ENCODE measurements at places on chromosomes 13 and 19.

DNA sequence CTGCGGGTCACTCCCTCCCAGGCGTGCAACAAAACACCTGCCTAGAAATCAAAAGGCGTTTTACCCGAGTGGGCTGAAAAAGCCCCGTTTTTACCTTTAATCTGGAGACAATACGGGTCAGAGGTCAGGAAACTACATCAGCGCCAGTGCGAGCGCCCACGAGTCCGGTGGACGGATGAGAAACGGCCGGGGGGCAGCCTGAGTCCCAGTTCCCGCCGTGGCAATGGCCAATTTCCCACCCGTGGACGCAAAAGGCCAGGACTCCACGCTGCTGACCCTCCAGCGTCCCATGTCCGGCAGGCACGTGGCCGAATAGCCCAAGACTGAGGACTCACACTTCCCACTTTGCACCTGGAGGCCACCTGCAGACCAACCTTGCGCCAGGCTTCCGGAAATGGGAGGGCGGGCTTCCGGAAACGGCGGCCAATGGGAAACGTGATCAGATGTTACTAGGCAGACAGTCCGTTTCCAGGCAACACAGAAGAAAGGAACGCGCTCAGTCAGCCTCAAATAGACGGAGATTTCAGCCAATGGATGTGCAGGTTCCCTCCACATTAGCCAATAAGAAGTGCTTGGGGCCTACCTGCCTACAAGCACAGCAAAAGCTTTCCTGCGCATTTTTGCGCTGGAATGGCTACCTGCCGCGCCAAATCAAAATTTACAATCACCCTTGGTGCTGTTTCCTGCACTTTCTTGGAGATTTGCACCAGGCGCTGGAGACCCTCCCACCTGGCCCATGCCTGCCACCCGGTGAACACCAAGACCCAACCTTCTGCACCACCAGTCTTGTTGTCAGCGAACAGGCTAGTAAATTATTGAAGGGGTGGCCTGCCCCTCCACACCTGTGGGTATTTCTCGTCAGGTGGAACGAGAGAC is 47.4 kb downstream of the ZFP14 start:
- peak; percentile 36 for DNase-seq

DNA sequence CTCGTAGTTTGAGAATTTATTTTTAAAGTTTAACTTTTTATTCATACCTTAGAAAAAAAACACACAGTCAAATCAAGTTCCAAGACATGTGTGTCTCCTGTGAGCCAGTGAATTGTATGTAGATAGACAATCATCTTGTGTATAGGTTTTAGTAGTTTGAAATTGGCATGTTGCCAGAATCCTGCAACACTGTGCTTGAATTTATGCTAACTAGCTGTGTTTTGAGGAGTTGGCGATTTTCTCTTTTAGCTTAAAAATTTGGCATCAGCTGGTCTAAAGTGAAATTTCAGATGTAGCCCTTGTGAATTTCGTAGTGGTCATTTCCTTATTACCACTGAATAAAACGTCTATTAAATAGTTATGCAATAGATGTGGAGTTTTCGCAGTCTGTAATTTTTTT is 213.2 kb downstream of the ATP8A2 start:
- no peak for DNase-seq

- no peak for DNase-seq
Observed at GRCh38 chr13:47480951-47481350, 520.1 kb downstream of the SUCLA2 start.

DNA sequence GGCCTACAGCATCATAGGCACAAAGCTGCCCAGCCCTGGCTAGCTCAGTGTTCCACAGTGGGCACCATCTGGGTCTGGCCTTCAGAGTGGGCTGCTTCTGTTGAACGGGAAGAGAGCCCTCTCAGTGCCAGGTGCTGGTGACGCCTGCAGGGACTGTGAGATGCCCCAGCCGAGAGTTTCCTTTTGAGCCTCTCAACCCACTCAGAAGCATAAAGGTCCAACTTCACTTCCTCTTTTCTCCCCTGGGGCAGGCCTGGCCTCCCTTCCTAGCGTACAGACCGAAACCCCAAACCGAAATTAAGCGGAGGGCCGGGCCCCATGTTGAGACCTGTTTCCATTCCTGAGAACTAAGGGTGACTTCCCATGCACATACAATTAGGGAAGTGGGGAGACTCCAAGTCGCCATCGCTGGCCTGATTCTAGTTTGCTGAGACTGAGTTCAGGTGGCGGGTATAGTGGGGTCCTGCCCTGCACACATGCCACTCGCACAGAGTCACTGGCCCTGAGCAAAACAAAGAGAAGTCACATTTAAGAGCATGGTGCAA is 6.9 kb downstream of the RAB8A start:
- no peak for DNase-seq

DNA sequence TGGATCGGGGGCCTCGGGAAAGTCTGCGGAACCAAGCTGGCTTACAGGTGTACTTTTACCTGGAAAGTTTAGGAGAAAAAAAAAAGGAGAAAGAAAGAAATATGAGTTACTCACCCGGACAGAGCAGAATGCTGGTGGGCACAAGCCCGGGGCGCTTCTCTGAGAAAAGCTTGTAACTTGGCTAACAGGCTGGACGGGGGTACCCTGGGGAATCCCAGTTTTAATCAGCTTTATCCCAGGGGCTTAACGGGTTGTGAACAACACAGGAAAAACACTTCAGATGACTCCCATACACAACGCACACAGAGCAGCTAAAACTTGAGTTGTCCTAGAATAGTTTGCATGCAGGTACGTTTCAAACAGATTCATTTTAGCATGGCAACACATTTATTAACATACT is 37.3 kb downstream of the KLF2 start:
- DNase-seq: no peak
